ENCODE measurements at places on chromosomes 6 and 20.
A peak's percentile ranks its signal among the peaks of the same experiment; 100 is the strongest.

DNA sequence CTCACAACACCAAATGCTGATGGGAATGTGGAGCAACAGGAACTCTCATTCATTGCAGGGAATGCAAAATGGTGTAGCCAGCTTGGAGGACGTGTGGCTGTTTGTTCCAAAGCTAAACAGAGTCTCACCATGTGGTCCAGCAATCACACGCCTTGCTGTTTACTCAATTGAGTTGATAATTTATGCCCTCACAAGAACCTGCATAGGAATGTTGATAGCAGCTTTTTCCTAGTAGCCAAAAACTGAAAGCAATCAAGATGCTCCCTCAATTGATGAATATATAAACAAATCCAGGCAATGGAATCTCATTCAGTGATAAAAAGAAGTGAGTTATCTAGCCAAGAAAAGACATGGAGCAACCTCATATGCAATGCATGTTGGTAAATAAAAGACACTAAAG lies 15.6 kb upstream of the VSX1 start:
- no peak for DNase-seq

DNA sequence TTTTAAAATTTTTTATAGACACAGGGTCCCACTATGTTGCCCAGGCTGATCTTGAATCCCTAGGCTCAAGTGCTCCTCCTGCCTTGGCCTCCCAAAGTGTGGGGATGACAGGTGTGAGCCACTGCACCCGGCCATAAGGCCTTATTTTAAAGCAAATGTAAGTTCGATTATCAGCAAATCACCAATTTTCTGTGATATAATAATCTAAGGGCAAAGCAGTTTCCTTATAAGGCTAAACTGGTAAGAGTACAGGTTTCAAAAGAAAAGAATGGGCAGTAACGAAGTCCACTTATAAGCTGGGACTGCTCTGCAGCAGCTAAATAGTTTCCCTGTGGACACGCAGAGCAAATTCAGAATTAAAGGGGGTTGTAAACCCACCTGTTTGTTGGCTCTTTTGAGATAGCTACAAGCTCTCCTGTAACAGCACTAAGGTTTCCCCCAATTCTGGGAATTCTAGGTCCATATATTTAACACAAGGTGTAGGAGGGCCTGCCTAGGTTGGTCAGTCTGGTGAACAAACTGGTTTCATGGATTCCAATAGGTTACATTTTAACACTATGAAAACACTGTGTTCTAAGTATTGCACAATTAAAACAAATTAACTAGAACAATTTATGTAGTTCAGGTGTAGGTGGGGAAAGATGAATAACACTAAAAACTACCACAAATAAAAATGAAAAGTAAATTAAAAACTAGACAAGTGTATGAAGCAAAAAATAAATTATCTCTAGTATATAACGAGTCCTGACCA lies 26.3 kb downstream of the LHFPL5 start:
- DNase-seq: no peak

DNA sequence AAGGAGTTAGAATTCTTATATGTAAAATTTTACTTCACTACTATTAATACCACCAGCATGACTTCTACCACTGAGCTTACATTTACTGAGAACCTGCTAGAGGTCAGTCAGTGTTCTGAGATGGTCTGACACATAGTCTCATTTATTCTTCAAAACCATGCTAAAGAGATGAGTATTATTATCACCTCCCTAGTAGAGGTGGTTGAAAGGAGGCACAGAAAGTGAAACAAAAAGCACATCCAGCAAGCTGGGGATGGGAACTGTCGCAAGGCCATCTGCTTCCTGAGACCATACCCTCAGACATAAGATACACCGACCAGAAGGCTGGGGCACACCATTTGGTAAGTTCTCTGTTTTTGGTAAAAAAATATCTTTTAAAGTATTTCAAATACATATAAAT lies 137.7 kb downstream of the INSM1 start:
- no peak for DNase-seq

- no peak for DNase-seq
These were observed 183.1 kb downstream of the AIG1 start for GRCh38 chr6:143243786-143244185.

DNA sequence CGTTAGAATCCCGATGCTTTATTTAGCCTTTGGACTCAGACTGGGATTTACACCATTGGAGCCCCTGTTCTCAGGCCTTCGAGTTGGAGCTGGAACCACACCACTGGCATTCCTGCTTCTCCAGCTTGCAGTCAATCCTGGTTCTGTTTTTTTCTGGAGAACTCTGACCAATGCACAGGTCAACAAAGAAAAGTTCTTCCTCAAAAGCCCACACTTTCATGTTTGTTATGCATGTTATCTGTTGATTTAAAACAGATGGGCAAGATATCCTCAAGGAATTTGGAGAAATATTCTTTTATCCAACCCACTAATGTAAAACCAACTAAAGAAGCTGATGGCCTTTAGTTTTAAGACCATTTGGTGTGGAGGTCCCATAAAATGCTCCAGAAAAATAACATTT lies 205.7 kb downstream of the ANKRD60 start:
- DNase-seq: no peak

DNA sequence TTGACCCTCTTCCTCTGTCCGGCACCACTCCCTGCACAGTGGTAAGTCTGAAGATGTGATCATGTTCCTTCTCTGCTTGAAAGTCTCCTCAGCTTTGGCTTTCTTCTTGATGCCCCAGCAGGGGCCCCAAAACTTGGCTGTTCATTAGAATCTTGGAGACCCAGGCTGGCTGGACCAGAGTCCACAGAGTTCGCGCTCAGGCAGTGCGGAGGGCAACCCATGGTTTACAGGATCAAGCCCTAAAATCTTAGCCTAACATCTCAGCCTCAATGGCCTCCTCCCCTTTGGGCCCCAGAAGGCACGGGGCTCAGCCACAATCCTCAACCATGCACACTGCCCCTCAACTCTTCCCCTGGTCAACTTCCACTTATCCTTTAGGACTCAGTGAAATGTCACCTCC lies 72.9 kb upstream of the GTSF1L start:
- no peak for DNase-seq

- DNase-seq: no peak
These were observed 38.6 kb upstream of the EYS start for GRCh38 chr6:65745614-65746013.

DNA sequence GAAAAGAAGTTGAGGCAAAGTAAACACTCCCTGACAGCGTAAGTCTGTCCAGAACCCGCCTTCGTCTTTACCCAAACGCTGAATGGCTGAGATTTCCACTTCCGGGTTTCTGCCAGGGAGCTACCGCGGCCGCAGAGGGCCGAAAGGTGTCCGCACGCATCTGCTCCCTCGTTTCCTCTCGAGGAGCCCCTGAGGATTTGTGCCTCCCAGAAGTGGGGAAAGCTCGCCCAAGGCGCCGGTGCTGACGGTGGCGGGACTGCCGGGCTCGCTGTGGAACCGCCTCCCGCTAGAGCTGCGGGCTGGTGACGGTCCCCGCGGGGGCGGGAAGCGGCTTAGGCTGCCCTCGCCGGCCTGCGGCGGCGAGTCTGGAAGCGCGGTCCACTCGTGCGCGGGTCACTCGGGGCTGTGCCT lies 1760.2 kb upstream of the DEFB115 start:
- peak; percentile 6 for DNase-seq

- no peak for DNase-seq
These were observed 93.6 kb upstream of the BHLHE23 start for GRCh38 chr20:63100174-63100925.

DNA sequence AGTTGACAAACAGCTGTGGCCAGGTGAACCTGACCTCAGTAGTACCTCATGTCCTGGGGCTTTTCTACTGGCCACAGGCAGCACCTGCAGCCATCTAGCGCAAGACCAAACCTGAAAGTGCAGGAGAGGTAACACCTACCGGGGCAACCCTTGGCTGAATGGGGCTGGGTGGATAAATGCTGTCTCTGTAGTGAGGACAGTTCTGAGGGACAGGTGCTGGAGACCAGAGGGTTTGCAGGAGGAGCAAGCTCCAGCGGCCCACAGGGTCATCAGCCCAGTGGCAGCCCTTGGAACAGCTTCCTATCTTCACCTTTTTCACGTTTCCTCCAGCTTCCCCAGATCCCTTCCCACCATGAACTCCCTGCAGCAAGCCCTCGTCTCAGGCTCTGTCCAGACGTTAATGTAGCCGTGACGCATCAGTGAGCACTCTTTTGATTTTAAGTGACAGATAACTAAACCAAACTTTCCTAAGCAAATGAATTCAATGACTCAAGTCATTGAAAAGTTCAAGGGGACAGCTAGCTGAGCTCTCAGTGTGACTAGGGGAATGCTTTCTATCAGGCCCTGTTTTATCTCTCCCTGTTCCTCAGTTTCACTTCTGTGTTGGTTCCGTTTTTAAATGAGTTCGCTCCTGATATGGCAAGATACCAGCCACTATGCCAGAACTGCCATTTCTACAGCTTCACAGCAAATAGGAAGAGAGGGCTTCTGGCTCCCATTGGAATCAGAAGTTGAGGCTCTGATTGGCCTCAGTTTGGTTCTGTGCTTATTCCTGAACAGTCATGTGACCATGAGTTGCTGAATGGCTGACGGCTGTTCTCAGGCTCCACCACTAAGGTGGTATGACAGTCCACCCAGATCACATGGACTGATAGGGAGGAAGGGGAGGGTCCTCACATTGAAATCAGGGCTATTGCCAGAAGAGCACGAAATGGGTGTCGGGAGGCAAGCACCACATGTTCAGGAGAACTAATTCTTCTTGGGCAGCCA lies 12.1 kb upstream of the PFDN4 start:
- DNase-seq: no peak

DNA sequence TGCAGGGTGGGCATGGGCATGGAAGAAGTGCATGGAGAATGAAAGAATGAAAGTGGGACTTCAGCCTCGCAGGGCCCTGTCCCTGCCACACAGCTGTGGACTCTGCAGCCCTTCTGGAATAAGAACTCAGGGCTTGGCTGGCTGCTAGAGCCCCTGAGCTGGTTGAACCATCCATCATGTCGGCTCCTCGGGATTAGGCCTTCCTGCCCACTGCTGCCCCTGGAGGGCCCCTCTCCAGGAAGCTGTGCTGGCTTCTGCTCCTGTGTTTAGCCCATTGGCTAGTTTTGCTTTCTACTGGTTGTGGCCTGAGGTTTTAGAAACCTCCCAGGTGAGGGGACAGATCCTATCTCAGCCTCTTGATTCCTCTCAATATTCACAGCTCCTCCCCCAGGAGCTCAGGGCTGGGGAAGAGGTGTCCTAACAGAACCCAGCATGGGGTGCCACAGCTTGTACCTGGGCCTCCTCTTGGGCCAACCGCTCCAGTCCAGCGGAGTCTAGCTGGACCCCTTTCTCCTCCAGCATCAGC lies 7.9 kb downstream of the AARS2 start:
- DNase-seq: no peak

GRCh38 chr20:24691901-24692351 lies 222.5 kb downstream of the SYNDIG1 start:
- DNase-seq: no peak

- DNase-seq: no peak
These were observed 7.2 kb downstream of the TFAP2A start for GRCh38 chr6:10407674-10408054.

GRCh38 chr20:37902504-37903313 lies at the start of gene VSTM2L:
Gene VSTM2L (plus strand): TSS chr20:37903127. CDS start chr20:37903351, 224 bp downstream.
- peak; percentile 87 for DNase-seq

DNA sequence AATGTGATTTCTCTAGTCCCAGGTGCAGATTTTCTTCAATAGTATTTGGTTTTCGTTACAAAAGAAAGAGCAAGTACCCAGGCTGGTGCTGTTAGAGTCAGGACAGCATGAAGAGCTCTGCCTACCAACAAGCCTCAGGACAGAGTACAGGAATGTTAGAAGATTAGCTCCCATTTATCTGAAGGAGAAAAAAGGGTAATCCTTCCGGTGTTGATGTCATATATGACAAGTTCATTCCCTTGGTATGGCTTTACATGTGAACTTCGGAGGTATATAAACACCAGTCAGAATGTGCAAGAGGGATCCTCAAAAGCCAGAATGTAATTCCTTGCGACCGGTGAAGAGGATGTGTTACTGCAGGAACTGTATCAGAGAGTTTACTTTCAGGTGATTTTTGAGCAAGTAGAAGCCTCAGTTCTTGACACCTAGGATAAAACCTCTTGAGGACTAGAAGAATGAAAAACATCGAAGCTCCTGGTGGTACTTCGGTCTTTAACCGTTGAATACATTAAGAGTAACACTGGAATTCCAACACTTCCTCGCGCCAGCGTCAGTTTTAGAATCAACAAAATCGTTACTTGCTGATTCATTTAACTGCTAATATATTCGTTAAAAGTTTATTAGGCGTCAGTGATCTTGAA lies 194.2 kb upstream of the ZNF184 start:
- no peak for DNase-seq

GRCh38 chr20:53805895-53806384 lies 212.3 kb upstream of the ZNF217 start:
- peak; percentile 68 for DNase-seq

- no peak for DNase-seq
These were observed 16.6 kb downstream of the PHACTR3 start for GRCh38 chr20:59620860-59621505.

DNA sequence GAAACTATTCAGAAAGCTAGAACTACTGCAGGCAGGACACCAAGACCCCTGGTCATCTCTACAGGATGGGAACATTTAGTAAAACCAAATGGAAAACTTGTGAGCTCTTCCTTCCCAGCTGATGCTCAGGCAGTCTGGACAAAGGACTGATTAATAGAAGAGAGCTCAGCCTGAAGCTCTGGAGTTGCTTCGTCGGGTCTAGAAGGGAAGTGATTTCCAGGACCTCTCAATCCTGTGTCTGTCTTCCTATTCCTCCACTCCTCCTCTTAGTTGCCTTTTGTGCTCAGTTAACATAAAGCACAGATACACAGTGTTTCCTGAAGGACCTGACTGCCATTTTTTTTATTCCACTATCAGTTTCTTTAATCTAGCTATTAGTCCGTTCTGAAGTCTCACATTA lies 54.2 kb downstream of the SLC35F1 start:
- no peak for DNase-seq

GRCh38 chr20:17663486-17663885 lies 18.6 kb downstream of the RRBP1 start:
- no peak for DNase-seq

GRCh38 chr6:84575264-84575663 lies 189.1 kb downstream of the TBX18 start:
- DNase-seq: peak; percentile 20

GRCh38 chr6:33312361-33313104 lies 1.3 kb downstream of the TAPBP start:
- DNase-seq: peak; percentile 54

DNA sequence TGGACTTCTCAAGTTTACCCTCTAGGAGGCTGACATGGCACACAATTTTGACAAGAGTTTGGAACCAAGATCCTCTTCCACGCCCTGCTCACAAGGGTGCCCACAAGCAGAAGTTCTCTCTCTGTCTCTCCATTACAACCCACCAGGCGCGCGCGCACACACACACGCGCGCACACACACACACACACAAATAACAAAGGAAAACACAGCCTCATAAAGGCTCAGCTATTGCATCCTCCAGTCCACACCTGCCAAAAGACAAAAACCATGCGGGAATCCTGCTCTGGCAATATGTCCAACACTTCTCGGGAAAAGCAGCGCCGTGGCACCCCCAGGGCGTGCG lies 870 bp downstream of the PAK5 start:
- no peak for DNase-seq

GRCh38 chr6:105797983-105798453 lies 288.1 kb upstream of the PRDM1 start:
- peak; percentile 76 for DNase-seq

GRCh38 chr6:11987386-11987785 lies 24.7 kb upstream of the HIVEP1 start:
- DNase-seq: no peak

GRCh38 chr20:7189231-7189630 lies 421.7 kb downstream of the BMP2 start:
- DNase-seq: no peak
